SW 1271 (cell line): ENCODE measurements at places on chromosomes 12 and 14.

DNA sequence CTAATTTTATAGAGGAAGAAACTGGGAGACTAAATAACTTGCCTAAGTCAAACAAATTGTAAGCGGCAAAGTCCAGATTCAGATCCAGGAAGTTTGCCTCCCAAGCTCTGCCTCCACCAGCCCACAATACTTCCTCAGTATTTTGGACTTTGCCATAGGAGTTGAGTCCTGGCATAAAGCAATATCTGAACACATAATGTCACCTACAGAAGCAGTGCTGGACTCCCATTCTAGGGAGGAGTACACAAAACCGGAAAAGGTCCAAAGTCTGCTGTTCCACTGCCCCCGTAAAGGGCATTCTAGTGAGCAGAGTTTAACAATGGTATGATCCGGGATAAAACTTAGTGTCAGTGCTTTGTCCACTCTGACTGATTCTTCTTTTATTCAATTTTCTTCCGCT is 340.5 kb downstream of the FUT8 start:
- DNase-seq, result no peak

DNA sequence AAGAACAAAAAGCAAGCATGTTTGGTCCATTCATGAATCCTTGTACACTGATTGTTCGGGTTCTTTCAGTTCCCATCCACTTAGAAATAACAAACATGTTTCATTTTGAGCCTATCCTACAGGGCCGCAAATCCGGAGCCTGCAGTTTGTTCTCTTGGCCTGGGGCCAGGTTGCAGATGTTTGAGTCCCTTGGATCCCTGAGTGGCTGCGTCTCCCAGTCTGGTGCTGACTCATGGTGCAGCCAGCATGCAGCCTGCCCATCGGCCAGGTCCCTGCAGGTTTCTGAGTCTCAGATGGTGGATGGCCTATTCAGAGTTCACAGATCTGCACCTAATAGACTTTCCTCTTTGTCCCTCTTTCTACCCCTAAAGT is 1.9 kb upstream of the DYNC1H1 start:
- DNase-seq, result no peak

DNA sequence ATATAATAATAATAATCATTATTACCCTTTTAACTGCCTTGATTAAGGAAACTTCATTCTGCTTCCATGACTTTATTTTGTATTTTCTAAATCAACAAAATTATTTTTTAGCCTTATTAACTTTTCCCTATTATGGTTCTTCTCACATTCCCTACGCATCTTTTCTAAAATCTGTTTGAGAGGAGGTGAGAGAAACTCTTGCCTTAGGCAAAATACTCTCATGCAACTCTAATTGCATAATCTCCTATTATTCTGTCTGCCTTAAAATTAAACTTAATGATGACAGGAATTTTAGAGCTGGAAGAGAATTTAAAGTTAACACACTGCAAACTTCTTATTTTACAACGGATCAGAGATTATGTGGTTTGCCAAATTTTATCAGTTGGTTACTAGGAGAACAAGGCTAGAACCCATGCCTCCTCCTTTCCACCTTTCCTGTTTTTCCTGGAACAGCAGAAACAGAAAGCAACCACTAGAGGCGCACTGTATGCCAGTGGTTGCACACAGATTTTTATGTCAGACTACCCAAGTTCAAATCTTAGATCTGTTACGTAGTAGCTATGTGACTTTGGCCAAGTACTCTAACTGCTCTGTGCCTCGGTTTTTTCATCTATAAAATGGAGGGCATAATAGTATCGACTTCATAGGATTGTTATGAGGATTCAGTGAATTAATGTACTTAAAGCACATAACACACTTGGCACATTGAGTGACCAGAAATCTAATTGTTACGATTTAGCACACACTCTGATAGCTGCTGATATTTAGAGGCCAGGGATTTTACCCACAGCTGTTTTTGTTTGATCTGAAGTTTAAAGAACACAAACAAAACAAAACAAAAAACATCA is 4.3 kb upstream of the BRMS1L start:
- peak; percentile 44 for DNase-seq

GRCh38 chr12:101018540-101018939 is 191.5 kb downstream of the SLC5A8 start:
- DNase-seq, result peak; percentile 77

GRCh38 chr12:102023343-102023930 is 38.4 kb downstream of the WASHC3 start:
- no peak for DNase-seq

DNA sequence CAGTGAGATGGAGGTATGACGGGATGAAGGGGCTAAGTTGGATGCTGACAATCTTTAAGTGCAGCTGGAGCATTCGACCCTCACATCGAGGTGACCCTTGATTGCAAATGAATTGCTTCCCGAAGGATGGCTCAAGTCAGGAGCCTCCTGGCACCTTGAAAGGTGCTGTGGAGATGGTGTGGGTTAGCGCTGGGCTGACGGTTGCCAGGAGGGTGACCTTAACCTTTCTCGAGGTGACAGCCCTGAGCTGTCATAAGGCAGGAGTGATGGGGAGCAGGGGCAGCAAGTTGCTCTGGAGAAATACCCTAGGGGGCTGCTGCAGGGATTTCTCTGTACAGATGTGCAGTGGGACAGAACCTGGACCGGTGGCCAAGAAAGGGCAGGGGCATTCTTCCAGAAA is 122.8 kb downstream of the CRACR2A start:
- DNase-seq, result no peak

GRCh38 chr12:27539191-27539631 is 15.2 kb downstream of the PPFIBP1 start:
- no peak for DNase-seq

GRCh38 chr14:67515386-67516079 is 17.6 kb upstream of the PLEKHH1 start:
- DNase-seq, result no peak

DNA sequence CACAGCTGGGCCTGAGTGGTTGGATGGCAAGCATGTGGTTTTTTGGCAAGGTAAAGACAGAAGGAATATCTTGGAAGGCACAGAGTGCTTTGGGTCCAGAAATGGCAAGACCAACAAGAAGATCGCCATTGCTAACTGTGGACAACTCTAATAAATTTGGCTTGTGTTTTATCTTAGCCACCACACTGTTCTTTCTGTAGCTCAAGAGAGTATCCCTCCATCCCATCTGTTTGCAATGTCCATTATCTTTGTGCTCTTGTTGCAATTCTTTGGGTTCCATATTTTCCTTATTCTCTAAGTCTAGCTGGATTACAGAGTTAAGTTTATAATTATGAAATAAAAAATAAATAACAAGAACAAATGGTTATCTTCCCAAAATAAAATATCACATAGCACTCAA is 6.7 kb upstream of the DAAM1 start:
- no peak for DNase-seq

GRCh38 chr12:89874146-89874545 is 165.5 kb upstream of the ATP2B1 start:
- no peak for DNase-seq

GRCh38 chr12:92213166-92213565 is 67.5 kb upstream of the BTG1 start:
- no peak for DNase-seq

DNA sequence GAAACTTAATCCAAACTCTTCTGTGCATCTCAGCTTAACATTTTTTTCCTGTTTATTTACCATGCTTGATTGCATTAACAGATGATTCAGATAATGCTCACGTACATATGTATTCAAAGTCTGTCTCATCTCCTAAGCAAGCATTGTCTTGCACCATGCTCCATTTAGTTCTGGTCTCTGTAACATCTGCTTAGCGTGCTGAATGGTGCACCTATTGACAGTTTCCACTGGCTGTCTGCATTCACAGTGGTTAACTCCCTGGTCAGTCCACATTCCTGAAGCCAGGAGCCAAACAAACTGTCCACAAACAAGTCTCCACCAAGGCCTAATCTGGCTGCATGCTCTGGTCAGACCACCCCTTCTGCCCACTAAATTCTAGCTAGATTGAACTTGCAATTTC is 83.9 kb downstream of the KNTC1 start:
- DNase-seq, result no peak

- DNase-seq, result no peak
Observed at GRCh38 chr12:109436188-109436560, 40.9 kb downstream of the KCTD10 start.

GRCh38 chr14:75401361-75401760 is 26.5 kb upstream of the JDP2 start:
- no peak for DNase-seq

DNA sequence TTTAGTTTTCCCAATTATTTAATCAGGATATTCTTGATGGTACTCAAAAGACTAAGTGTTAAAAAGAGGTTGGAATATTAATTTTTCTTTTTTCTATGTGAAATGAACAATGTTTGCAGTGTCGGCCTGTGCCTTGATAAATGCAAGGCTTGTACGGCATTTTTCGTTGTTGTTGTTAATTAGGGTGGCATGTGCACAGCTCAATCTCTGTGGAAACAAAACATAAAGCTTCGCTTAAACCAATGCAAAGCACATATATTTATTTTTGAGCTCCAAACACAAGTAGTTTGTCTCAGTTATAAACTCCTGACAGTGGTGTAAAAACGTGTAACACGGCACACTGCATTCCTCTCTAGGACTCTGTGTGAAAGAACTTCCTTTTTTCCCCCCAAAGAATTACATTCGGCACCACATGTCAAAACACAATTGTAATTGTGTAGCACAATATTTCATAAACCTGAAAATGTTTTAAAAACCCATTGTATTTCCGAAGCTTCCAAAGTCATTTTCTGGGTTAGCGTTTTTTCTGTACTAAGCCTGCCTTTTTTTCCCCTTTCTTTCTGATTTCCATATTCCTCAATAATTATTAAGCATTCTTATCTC is 498.0 kb downstream of the VRK1 start:
- no peak for DNase-seq

DNA sequence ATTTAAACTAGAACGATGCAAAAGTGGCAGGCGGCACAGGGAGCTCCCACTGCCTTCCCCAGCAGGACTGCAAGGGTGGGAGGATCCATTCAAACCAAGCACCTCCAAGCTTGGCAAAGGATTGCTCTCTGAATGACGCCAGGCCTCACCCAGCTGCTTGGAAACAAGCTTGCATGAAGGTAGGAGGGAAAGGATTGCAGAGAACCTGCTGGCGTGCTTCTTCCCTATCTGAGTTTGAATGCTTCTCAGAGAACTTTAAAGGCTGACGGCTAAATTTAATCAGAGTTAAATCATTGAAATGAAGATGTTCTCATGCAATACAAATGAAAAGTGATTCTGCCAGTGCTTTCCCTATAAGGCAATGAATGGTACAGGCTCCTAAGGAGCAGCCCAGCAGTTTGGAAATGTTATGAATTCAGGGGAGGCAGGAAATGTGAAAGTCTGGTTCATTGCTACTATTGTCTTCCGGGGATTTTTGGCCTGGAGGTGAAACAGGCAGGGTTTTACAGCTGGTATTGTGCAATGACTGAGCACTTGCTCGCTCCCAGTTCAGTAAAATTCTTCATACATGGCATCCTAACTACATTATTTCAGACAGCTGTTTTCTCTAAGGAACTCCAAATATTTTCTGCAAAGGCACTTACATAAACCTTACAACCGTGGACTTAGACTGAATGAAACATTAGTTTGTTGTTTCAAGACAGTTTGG is 31.9 kb upstream of the DUSP6 start:
- no peak for DNase-seq

DNA sequence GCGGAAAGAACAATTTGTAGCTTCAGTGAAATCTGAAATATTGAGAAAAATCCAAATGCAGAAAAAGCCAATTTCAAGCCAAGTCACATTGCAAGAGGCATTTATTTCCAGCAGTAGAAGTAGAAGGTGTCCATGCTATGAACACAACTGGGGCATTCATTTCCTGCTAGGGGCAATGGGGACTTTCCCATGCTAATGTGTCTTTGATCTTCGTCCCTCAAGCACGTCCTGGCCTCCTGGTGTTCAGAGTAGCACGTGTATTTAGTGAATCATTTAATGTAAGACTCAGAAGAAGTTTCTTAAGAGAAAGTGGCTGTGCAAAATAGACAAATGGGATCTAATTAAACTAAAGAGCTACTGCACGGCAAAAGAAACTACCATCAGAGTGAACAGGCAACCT is 267.9 kb downstream of the TMEM132C start:
- DNase-seq, result no peak

DNA sequence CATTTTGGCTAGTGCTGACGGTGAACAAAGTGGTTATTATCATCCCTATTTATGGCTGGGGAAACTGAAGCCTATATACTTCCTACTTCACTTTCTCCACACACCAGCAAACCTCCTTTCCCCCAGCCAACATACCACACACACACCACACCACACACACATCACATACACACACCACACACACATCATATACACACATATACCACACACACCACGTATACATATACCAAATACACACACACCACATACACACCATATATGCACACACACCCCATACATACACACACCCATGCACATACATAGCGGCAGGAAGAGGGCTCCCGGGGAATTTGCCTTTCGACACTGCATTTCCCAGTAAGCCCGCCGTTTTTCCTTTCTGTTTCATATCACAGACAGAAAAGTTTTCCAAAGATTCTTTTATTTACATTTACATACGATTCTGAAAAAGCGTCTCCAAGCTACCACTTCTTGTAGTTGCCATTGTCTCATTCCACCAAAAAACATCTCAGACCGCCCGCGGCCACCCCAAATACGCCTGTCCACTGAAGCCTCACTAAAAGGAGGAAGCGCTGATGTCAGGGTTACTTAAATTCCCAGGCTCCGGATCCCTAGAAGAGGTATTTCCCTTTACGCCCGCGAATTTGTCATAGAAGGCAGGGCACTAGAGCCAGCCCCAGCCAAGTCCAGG is 823 bp upstream of the RAB5B start:
- DNase-seq, result no peak

GRCh38 chr14:76810953-76811400 is 1.7 kb downstream of the ANGEL1 start:
- DNase-seq, result no peak

GRCh38 chr12:131921866-131922769 is 7.0 kb upstream of the PUS1 start:
- DNase-seq, result no peak

GRCh38 chr12:128408669-128409068 is 141.7 kb downstream of the TMEM132C start:
- DNase-seq, result no peak

- DNase-seq, result no peak
Observed at GRCh38 chr12:10218021-10218420, 5.3 kb downstream of the GABARAPL1 start.

- DNase-seq, result no peak
Observed at GRCh38 chr14:81818271-81818670, 284.6 kb upstream of the SEL1L start.

DNA sequence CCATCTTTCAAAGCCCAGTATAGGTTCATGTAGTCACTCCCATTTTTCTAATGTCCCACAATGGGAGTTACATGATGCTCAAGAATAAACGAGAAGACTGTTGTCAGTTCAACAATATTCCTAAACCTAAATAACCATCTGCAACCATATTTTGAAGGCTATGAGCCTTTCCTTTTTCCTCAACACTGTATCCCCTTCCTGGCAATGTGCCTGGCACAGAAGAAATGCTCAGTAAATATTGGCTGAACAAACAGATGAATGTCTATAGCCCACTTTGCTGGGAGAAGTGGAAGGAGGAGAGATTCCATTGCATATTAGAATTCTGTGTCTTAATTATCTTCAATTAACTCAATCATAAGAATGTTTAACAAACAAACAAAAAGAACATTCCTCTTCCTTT is 6.1 kb downstream of the ARMH4 start:
- no peak for DNase-seq

- DNase-seq, result no peak
Observed at GRCh38 chr12:19458733-19459132, 19.4 kb downstream of the AEBP2 start.
